Liver (tissue), 10 donors: ENCODE measurements at places on chromosomes 12 and 14. TPM values are rescaled to one million over a fixed set of nuclear protein-coding genes. Genes with fewer than 3 reads are reported as not detected.

Gene PZP
- total RNA-seq: 0.05 TPM

Gene FKBP4
- 38.7 TPM for total RNA-seq

DNA sequence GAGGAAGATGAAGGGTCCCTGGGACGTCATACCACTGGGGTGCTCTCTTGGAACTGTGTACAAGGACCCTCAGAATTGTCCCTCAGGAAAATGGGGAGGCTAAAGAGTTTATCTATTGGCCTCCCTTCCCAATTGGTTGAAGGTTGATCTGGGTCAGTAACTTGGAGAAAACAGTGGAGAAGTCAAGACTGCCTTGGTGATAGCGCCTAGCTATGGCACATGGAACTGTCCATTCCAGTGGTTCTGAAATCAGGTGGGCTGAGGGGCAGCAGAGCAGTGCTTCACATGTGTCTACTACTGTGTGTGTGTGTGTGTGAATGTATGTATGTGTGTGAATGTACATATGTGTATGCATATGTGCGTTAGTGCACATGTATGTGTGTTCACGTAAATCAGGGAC, 316.1 kb downstream of the AACS start:
- H3K36me3 ChIP-seq: no peaks in the 10 kb centered on the region
- H3K27ac ChIP-seq: no peak overlapping the region
- no peaks in the 10 kb centered on the region for H3K27me3 ChIP-seq
- no peak overlapping the region for H3K4me3 ChIP-seq

- H3K4me1 ChIP-seq: peaks cover 25% of the 10 kb centered on the region
- H3K4me3 ChIP-seq: peak overlapping the region; percentile 64
- no peak overlapping the region for H3K27ac ChIP-seq
- peaks cover 13% of the 10 kb centered on the region for H3K27me3 ChIP-seq
Observed at GRCh38 chr14:51095854-51096823, 1.2 kb upstream of the TRIM9 start.

DNA sequence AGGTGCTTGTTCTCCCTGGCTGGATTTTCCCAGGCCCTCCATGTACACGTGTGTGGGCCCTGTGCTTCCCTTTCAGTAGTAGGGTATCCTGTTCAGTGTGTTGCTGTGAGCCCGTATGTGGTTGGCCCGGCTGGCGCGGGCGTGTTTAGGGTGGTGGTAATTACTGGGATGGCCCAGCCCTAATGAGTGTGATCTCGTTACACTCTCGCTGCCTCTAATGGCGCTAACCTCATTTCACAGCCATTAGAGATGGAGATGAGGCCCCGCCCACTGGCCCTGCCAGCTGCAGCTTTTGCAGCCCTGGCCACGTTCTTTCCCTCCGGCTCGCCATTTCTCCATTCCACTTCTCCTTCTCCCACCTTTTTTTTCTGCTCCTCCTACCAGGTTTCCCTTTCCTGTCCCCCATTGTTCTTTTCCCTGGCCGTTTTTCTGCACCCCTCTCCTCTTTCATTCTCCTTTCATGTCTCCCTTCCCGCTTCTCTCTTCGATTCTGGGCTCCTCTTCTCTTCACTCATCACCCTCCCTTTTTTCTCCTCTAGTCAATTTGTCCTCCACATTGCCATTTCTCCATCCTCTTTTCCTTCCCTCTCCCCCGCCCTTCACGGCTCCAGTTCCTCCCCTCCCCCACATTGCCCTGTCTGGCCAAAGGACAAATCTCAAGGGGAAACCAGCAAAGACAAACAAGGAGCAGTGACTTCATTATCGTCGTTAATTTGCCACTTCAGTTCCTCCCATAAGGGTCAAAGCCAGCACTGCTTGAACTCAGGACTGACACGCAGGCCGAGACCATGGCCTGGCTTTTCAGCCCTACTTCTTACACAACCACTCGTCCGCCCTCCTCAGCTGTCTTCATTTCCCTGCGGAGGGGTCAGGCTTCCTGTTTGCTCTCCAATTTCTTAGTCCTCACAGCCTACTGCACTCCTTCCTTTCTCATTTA, 6.8 kb downstream of the ZFHX2 start:
- DNase-seq: no peak
- no peaks in the 10 kb centered on the region for H3K36me3 ChIP-seq
- no peaks in the 10 kb centered on the region for H3K27me3 ChIP-seq
- no peaks in the 10 kb centered on the region for H3K4me1 ChIP-seq

DNA sequence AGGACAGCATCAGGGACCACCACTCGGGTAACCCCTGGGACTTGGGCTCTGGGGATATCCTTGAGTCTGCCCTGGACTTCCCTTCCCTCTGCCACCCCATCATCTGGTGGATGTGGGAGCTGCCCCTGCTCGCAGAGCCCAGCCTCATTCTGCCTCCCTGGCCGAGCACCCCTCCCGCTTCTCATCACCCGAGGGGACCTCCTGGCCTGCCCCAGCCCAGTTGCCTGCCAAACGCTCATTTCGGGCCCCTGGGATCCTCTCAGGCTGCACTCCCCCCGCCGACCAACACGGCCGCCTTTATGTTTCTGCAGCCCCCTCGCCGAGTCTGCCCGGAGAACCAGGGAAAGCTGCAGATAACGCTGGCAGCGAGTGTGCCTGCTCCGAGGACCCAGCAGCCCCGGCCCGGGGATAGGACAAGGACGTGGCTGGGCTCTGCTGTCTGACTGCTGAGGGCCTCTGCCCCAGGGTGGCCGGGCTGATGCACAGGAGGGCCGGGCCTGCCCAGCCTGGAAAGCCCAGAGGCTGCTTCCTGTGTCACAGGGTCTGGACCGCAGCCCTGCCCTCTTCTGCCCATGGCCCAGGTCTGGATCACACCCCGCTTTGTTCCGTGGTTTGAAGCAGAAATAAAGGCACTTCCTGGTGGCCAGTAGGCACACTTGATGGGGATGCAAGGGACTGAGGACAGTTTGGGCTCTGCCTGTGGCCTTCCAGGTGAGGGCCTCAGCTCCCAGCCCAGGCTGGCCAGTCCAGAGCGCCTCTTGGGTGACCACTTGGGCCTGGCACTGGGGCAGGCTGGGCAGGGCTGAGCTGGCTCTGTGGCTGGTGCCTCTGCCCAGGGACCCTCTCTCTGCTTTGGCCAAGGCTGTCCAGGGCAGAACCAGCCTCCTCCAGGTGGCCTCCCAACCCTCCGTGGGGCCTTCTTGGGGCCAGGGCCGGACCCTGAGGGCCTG, 4.9 kb upstream of the EXOC3L4 start:
- H3K27ac ChIP-seq: no peak overlapping the region
- H3K36me3 ChIP-seq: no peaks in the 10 kb centered on the region
- no peak for DNase-seq
- no peak overlapping the region for H3K4me3 ChIP-seq
- no peaks in the 10 kb centered on the region for H3K27me3 ChIP-seq
- H3K4me1 ChIP-seq: peaks cover 15% of the 10 kb centered on the region
